ENCODE measurements at places on chromosomes 12 and 14.

- H3K4me3 ChIP-seq: no peak overlapping the region
- H3K36me3 ChIP-seq: no peaks in the 10 kb centered on the region
- no peak for DNase-seq
- H3K4me1 ChIP-seq: peaks cover 4% of the 10 kb centered on the region
- no peak overlapping the region for H3K27ac ChIP-seq
Measured at GRCh38 chr12:977156-977555, 13.9 kb upstream of the ERC1 start.

- no peak overlapping the region for H3K27ac ChIP-seq
- no peaks in the 10 kb centered on the region for H3K27me3 ChIP-seq
- H3K4me3 ChIP-seq: no peak overlapping the region
- peaks cover 6% of the 10 kb centered on the region for H3K4me1 ChIP-seq
- no peaks in the 10 kb centered on the region for H3K36me3 ChIP-seq
Measured at GRCh38 chr14:61033855-61034254, 52.8 kb downstream of the SLC38A6 start.

DNA sequence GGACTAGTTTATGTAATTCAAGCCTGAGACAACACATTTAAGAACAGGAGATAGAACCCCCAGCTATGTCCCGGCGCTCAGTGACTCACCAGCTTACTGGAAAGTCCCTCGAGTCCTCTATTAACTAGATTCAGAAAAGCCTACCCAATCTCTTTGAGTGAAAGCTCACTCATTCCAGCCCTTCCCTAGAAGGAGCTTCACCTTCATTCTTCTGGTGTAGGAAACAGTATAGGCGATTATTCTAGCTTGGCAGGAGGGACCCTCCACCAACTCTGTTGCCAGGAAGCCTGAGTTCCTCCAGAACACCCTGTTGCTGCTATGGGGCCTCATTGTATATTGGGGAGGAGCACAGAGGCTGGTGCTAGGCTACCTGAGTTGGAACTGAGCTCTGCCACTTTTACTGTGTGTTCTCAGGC lies 57.2 kb upstream of the AEBP2 start:
- H3K4me1 ChIP-seq: peaks cover 13% of the 10 kb centered on the region
- H3K36me3 ChIP-seq: no peaks in the 10 kb centered on the region
- peak overlapping the region; percentile 14 for H3K27ac ChIP-seq

GRCh38 chr14:22802860-22803686 lies 12.2 kb downstream of the SLC7A7 start:
- H3K27ac ChIP-seq: no peak overlapping the region
- no peak for DNase-seq
- peaks cover 9% of the 10 kb centered on the region for H3K4me1 ChIP-seq
- H3K36me3 ChIP-seq: no peaks in the 10 kb centered on the region

DNA sequence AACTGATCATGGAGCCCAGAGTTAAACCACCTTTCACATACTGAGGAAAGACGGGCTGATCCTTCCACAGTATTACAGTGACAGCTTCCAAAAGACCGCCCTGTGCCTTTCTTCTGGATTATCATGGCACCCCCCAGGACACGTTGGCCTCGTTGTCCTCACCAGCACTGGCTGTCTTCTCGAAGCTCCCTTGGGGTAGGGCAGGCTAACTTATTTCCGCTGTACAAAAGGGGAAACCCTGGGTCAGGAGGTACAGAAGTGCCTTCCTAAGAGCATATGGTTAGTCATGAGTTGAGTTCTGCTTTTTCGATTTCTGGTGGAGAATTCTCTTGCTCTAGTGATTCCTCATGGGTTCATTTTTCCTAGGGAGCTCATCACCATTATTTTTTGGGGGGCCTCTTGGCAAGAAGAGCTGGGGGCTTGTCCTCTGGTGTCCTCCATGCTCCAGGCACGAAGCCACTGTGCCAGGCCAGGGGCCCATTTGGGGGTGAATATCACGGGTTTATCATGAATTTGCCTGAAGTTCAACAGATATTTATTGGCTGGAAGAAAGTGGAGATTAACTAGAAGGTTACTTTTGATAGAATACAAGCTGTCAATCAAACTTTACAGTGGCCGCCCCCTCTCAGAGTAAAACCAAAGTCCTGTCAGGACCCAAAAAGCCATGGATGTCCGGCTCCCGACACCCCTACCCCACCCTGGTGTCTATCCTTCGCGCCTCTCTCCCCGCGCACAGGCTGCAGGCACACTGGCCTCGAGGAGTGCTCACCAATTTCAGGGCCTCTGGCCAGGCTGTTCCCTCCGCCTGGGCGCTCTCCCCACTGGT lies 8.8 kb upstream of the TRAF3 start:
- H3K36me3 ChIP-seq: no peaks in the 10 kb centered on the region
- peak; percentile 18 for DNase-seq
- peaks cover 15% of the 10 kb centered on the region for H3K4me1 ChIP-seq
- no peak overlapping the region for H3K4me3 ChIP-seq

- no peaks in the 10 kb centered on the region for H3K36me3 ChIP-seq
- peaks cover 8% of the 10 kb centered on the region for H3K27me3 ChIP-seq
- no peak overlapping the region for H3K27ac ChIP-seq
- no peak overlapping the region for H3K4me3 ChIP-seq
- H3K4me1 ChIP-seq: no peaks in the 10 kb centered on the region
- DNase-seq: no peak
Measured at GRCh38 chr12:105573574-105573973, 243.1 kb downstream of the C12orf75 start.

- no peaks in the 10 kb centered on the region for H3K36me3 ChIP-seq
- H3K27me3 ChIP-seq: peaks cover 54% of the 10 kb centered on the region
- peaks cover 7% of the 10 kb centered on the region for H3K4me1 ChIP-seq
- DNase-seq: no peak
- no peak overlapping the region for H3K27ac ChIP-seq
Measured at GRCh38 chr12:84910549-84911241, 1.9 kb downstream of the SLC6A15 start.

- no peak for DNase-seq
- H3K27me3 ChIP-seq: peaks cover 19% of the 10 kb centered on the region
- no peak overlapping the region for H3K4me3 ChIP-seq
Measured at GRCh38 chr14:104821971-104822608, 21.2 kb downstream of the ZBTB42 start.

DNA sequence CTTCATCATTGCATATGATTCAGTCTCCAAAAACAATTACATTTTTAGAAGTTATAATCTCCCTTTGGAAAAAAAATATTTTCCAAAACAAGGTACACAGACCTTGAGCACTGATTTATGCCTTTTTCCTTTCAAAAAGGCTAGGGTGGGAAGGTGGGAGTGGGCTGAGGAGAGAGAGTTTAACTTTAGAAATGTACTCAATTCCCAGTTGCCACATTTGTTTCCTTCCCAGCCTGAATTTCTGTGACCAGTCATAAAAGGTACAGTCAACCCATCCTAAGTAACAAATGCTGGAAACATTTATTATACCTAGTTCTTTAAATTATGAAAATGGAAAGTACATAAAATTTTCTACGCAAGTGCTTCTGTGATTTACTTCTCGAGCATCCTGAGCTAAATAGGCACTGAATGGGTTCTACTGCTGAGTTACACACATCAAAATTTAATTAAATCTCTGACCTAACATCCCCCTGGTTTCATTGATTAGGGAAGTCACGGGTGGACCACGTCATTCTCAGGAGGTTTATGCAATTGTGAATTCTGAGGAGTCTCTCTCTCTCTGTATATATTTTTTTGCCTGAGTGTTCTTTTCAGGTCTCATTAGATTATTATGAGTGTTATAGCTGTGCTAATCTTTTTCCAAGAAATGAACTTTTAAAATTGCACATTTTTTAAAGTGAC lies 371.8 kb downstream of the BTG1 start:
- H3K4me1 ChIP-seq: peaks cover 20% of the 10 kb centered on the region
- H3K4me3 ChIP-seq: no peak overlapping the region
- H3K27ac ChIP-seq: no peak overlapping the region
- DNase-seq: no peak
- H3K27me3 ChIP-seq: no peaks in the 10 kb centered on the region
- no peaks in the 10 kb centered on the region for H3K36me3 ChIP-seq

DNA sequence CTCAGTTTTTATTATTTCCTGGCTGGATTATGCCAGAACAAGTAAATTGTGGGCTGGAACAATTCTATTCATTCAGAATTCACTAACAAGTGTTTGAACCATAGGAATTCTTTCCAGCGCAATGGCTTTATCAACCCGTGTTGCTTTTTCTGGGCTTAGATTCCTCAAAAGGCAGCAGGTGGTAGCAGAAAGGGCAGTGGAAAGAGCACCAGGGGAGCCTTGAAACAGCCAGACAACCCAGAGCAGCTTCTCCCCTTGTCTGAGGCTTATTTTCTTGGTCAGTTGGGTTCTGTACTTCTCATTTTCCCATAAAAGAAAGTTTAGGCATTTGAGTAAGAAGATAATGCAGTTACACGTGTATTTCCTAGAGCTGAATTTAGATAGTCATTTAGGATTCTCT lies 130.7 kb downstream of the OTOGL start:
- H3K27ac ChIP-seq: no peak overlapping the region
- DNase-seq: no peak
- H3K27me3 ChIP-seq: peaks cover 9% of the 10 kb centered on the region
- H3K4me1 ChIP-seq: no peaks in the 10 kb centered on the region

GRCh38 chr12:131642101-131642540 lies 68.8 kb upstream of the SFSWAP start:
- H3K4me3 ChIP-seq: no peak overlapping the region
- no peaks in the 10 kb centered on the region for H3K36me3 ChIP-seq
- no peak overlapping the region for H3K27ac ChIP-seq
- DNase-seq: no peak
- H3K4me1 ChIP-seq: no peaks in the 10 kb centered on the region

DNA sequence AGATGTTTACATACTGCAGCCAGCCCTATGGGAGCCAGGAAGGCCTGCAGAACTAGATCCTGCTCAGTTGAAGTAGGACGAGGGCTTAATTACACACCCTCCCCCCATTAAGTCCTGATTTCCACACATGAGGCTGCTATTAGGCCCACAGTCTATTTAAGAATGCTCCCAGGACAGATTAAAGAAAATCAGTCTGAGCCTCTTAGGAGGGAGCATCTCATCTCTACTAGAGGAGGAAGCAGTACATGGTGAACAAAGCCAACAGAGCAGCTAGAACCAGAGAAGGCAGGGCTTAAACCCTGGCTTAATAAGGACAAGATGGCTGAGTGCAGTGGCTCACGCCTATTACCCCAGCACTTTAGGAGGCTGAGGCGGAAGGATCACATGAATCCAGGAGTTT lies 55.8 kb upstream of the ARHGAP5 start:
- H3K4me1 ChIP-seq: no peaks in the 10 kb centered on the region
- peaks cover 6% of the 10 kb centered on the region for H3K27me3 ChIP-seq
- H3K27ac ChIP-seq: no peak overlapping the region
- no peaks in the 10 kb centered on the region for H3K36me3 ChIP-seq

DNA sequence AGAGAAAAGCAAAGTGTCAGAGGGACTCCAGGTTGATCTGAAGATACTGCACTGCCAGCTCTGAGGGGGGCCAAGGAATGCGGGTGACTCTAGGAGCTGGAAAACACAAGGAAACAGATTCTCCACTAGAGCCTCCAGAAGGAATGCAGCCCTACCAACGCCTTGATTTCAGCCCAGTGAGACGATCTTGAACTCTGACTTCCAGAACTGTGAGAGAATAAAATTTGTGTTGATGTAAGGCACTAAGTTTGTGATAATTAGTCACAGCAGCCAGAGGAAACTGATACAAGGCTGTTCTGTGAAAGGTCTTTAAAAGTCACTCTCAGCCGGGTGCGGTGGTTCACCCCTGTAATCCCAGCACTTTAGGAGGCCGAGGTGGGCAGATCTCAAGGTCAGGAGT lies 34.2 kb downstream of the CKAP4 start:
- DNase-seq: no peak
- no peak overlapping the region for H3K27ac ChIP-seq
- no peaks in the 10 kb centered on the region for H3K4me1 ChIP-seq
- peaks cover 34% of the 10 kb centered on the region for H3K27me3 ChIP-seq
- H3K4me3 ChIP-seq: no peak overlapping the region
- no peaks in the 10 kb centered on the region for H3K36me3 ChIP-seq

GRCh38 chr14:80699861-80700260 lies 241.7 kb downstream of the CEP128 start:
- DNase-seq: no peak
- no peak overlapping the region for H3K27ac ChIP-seq
- H3K27me3 ChIP-seq: no peaks in the 10 kb centered on the region
- no peak overlapping the region for H3K4me3 ChIP-seq
- no peaks in the 10 kb centered on the region for H3K36me3 ChIP-seq
- H3K4me1 ChIP-seq: no peaks in the 10 kb centered on the region

- H3K4me1 ChIP-seq: peaks cover 73% of the 10 kb centered on the region
- H3K27ac ChIP-seq: peak overlapping the region; percentile 23
- H3K36me3 ChIP-seq: peaks cover 8% of the 10 kb centered on the region
- H3K4me3 ChIP-seq: no peak overlapping the region
- H3K27me3 ChIP-seq: no peaks in the 10 kb centered on the region
Measured at GRCh38 chr12:92107621-92108131, 38.0 kb downstream of the BTG1 start.

Measured in activated naive CD8-positive, alpha-beta T cell treated with anti-CD3 and anti-CD28 coated beads, Interleukin-2, amount 50 U/mL, for 24 hours (primary cell).